ENCODE measurements at places on chromosomes 2 and 18.

- DNase-seq = no peak
Measured at GRCh38 chr18:32328379-32328778, 138.5 kb downstream of the MEP1B start.

- no peak for DNase-seq
Measured at GRCh38 chr18:21275645-21276044, 33.6 kb downstream of the GREB1L start.

- no peak for DNase-seq
Measured at GRCh38 chr2:129118296-129118695, 799.6 kb upstream of the HS6ST1 start.

DNA sequence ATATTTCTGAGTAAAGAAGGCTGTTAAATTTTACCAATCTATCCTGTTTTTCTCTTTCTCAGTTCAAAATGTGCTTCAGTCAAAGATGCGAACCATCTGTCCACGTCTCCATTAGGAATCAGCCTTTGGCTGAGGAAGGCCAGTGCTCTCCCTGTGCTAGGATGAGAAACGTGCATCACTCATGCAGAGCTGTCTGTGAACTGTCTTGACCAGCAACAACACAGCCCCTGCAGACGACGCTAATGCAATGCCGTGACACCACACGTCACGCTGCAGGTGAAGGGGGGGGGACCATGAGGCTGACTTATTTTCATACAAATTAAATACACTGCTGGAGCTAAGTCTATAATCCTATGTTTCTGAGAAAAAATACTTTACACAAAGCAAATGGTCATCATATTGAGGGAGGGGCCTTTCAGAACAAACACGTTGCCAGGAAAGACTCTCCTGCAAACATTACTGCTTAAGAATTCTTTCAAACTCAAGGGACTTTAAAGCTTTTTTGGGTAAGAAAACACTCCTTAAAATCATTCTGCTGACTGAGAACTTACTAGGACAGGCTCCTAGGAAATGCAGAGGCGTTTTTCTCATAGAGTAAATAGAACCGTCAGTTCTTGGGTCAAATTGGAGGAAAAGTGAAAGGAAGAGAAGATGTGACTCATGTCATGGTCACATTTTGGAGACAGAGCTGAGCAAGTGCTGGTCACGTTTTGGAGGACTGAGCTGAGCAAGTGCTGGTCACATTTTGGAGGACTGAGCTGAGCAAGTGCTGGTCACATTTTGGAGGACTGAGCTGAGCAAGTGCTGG lies 97.0 kb downstream of the MBP start:
- no peak for DNase-seq

DNA sequence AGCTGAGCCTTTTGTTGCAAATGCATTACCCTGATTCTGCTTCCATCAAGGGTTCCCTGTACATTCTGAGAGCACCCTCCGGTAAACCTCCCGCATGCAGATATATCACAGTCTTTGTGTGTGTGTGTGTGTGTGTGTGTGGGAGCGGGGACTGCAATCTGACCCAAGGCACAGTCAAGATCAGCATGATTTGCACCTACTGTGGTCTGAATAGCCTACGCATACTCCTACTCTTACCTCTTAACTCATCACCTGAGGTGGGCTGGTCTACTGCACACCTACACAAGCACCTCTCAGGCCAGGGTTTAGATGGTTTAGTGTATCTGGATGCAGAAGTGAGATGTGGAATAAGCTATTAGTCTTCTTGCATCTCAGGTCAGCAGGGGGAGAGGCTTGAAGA lies 174.6 kb downstream of the FSHR start:
- no peak for DNase-seq

GRCh38 chr18:70069965-70070364 lies 122.3 kb upstream of the CD226 start:
- DNase-seq = no peak

- DNase-seq = no peak
Measured at GRCh38 chr2:233818639-233819621, 35.4 kb downstream of the HJURP start.

DNA sequence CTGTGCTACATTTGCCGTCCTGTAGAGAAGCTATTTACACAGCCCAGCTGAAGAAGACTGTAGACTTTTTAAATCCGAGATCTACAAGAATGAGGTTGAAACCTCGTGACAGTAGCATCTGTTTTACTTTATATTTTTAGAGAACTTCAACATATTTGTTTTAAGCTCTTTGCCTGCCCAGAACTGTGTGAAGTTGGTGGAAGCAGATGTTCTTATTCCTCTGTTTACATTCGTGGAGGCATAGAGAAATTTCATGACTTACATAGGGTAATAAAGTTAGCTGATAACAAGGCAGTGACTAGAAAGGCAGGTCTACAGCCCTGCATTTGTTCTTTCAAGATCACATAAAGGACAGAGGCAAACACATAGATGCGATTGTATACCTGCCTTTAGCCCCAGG lies 47.0 kb upstream of the MAP3K20 start:
- DNase-seq = no peak

Measured in stimulated activated CD4-positive, alpha-beta T cell treated with anti-CD3 and anti-CD28 coated beads, Interleukin-15, amount 100 ng/mL, for 1 hour (primary cell).